ENCODE measurements at places on chromosomes 16 and 17. TPM values are rescaled to one million over a fixed set of nuclear protein-coding genes. Genes with fewer than 3 reads are reported as not detected.

Gene CYGB
- total RNA-seq: not detected

Gene COTL1
- 172 TPM for total RNA-seq

Gene GINS2
- total RNA-seq: 1.9 TPM

Gene PSME3
- total RNA-seq: 62.4 TPM

Gene DPEP3
- 1.9 TPM for total RNA-seq

Gene MRM3
- 20.8 TPM for total RNA-seq

Gene PRAC1
- not detected for total RNA-seq

Gene HBQ1
- not detected for total RNA-seq

Gene KRTAP1-5
- not detected for total RNA-seq

Gene MMP25
- total RNA-seq: 0.73 TPM

Gene LONP2
- total RNA-seq: 83.0 TPM

Gene MSLN
- not detected for total RNA-seq

Gene ABI3
- total RNA-seq: 11.0 TPM

Gene CLEC10A
- total RNA-seq: 5.4 TPM

Gene TSNAXIP1
- total RNA-seq: 0.46 TPM

Gene KDM6B
- 147 TPM for total RNA-seq
